Progenitor cell of endocrine pancreas (in vitro differentiated cells): ENCODE measurements at places on chromosomes 13 and 19.
A peak's percentile ranks its signal among the peaks of the same experiment; 100 is the strongest.

GRCh38 chr19:58468216-58468839, 1.4 kb downstream of the ZNF324 start:
- H3K36me3 ChIP-seq = peaks cover 2% of the 10 kb centered on the region
- peak overlapping the region; percentile 88 for H3K27ac ChIP-seq
- peaks cover 15% of the 10 kb centered on the region for H3K4me1 ChIP-seq
- no peaks in the 10 kb centered on the region for H3K27me3 ChIP-seq

- no peaks in the 10 kb centered on the region for H3K4me1 ChIP-seq
- no peaks in the 10 kb centered on the region for H3K27me3 ChIP-seq
- no peak for DNase-seq
- H3K4me3 ChIP-seq = no peak overlapping the region
Measured at GRCh38 chr13:46951516-46951915, 54.7 kb upstream of the HTR2A start.

DNA sequence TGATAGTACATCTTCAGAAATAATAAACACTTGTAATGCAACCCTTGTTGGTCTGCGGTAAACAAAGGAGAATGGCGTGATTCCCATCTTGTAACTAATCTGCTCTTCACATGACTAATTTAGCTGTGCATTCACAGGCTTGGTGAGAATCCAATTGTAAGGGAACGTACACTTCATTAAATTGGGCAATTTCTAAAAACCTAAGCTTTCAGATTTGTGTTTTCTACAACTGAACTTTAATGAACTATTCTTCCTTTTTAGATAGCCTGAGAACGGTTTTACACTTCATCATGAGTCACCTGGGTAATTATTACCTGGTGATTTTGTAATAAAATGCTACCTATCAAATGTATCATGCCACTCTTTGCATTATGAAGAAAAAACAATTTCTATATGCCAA, 306.9 kb downstream of the KLF5 start:
- no peak for DNase-seq
- H3K27ac ChIP-seq = no peak overlapping the region

GRCh38 chr13:24450530-24450929, 62.0 kb downstream of the PARP4 start:
- no peak overlapping the region for H3K27ac ChIP-seq
- peaks cover 31% of the 10 kb centered on the region for H3K36me3 ChIP-seq
- no peak for DNase-seq
- no peak overlapping the region for H3K4me3 ChIP-seq
- H3K27me3 ChIP-seq = no peaks in the 10 kb centered on the region

DNA sequence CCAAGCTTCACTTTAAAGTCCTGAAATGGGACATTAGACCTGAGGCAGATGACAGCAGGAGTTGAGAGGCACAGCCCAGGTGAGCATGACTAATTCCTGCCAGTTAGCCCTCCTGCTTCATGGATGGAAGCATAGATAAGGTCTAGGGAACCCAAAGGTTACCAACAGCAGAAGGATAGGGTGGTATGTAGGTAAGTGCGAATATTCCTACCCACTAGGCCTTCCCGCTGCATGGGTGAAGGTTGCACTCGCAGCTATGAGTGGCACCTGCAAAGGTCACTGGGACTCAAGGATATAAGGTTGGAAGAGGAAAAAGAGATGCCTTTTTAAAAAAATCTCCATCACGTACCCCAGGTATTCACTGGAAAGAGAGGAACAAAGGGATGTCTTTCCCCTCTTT, 12.2 kb upstream of the MLLT1 start:
- DNase-seq = no peak
- peaks cover 2% of the 10 kb centered on the region for H3K36me3 ChIP-seq
- no peak overlapping the region for H3K4me3 ChIP-seq
- no peak overlapping the region for H3K27ac ChIP-seq
- no peaks in the 10 kb centered on the region for H3K4me1 ChIP-seq
- H3K27me3 ChIP-seq = no peaks in the 10 kb centered on the region

DNA sequence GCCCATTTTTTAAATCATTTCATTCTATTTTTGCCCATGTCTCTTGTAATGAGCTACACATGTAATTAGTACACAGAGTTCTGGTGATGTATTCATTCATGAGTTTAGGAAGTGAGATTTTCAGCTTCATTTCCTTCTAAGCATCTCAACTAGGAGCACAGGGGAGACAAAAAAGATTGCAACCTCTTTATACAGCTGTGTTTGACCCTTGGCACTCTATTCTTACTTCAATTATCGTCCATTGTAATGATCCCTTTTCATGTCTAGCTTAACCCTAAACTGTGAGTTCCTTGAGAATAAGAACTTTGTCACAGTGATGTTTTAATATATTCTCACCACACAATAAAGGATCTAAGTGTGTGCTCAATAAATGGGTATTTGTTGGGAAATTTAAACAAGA, 67.1 kb downstream of the GPC6 start:
- DNase-seq = no peak
- H3K4me1 ChIP-seq = peaks cover 13% of the 10 kb centered on the region
- H3K36me3 ChIP-seq = peaks cover 1% of the 10 kb centered on the region
- H3K27me3 ChIP-seq = no peaks in the 10 kb centered on the region
- no peak overlapping the region for H3K4me3 ChIP-seq
- no peak overlapping the region for H3K27ac ChIP-seq

DNA sequence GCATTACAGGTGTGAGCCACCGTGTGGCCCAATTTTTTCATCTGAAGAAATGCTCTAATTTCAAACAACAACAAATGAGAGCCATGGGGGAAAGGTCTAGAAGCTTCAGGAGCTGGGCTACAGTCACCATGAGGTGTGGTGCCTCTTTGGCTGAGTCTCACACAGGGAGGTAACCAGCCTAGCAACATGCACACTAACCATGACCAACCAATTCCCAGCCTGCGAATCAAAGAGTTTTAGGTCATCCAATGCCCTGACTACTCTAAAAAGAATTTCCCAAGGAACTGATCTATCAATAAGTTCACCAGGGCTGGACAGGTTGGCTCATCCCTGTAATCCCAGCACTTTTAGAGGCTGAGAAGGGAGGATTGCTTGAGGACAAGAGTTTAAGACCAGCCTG, 29.9 kb downstream of the PBX4 start:
- peaks cover 4% of the 10 kb centered on the region for H3K4me1 ChIP-seq
- H3K36me3 ChIP-seq = no peaks in the 10 kb centered on the region
- no peak overlapping the region for H3K27ac ChIP-seq
- H3K4me3 ChIP-seq = no peak overlapping the region
- no peaks in the 10 kb centered on the region for H3K27me3 ChIP-seq

DNA sequence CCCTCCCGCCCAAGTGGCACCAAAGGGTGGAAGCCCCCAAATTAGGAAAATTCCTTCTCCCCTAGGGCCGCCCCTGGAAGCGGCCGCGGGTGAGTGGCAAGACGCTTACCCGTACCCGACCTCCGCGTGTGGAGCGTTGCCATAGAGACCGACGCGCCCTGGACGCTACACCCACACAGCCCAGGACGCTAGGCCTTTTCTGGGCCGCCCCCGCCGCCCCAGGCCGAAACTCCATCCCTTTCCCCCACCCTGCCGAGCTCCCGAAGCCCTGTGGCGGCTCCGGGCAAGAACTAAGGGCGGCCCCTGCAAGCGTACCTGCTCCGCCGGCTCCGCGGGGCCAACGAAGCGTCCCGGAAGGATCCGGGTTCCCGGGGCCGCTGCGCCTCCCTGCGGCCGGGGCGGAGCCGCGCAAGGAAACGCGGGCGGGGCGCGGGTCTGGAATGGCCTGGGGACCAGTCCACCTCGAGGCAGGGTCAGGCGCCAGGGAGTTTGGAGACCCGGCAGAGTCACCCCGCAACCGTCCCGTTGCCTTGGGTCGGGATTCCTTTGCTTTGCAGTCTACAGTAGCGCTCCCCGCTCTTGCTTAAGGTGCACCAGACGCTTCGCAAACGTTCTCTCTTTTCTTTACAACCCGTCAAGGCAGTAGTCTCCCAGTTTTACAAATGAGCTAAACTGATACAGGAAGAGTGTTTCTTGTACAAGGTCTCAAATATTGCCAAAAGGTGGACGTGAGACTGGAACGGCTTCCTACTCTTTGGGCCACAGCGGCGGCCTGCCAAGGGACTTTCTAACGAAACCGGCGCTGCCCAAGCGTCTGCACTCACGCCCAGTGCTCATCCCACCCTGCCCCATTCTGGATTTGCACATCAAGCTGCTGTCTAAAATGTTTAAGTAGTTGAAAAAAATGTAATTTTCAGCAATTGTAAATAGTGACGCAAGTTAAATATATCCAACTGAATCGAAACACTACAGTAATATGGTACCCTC, at the start of gene NEK5:
Gene NEK5 (minus strand): TSS at position 360 of the 987 bp plus-strand sequence. CDS start 1,591 bp downstream, outside the sequence.
- peak within 1 kb of the TSS; percentile 84 for H3K4me3 ChIP-seq
- H3K36me3 ChIP-seq = peaks cover 19% of the 10 kb centered on the region
- peaks cover 8% of the 10 kb centered on the region for H3K4me1 ChIP-seq
- no peaks in the 10 kb centered on the region for H3K27me3 ChIP-seq

- no peak overlapping the region for H3K27ac ChIP-seq
- H3K27me3 ChIP-seq = peaks cover 12% of the 10 kb centered on the region
- H3K4me1 ChIP-seq = peaks cover 1% of the 10 kb centered on the region
- H3K4me3 ChIP-seq = no peak overlapping the region
- no peak for DNase-seq
Measured at GRCh38 chr19:1063030-1063908, 3.7 kb upstream of the ARHGAP45 start.

- H3K27me3 ChIP-seq = no peaks in the 10 kb centered on the region
- H3K4me3 ChIP-seq = no peak overlapping the region
- H3K4me1 ChIP-seq = no peaks in the 10 kb centered on the region
- H3K27ac ChIP-seq = no peak overlapping the region
- H3K36me3 ChIP-seq = no peaks in the 10 kb centered on the region
- DNase-seq = no peak
Measured at GRCh38 chr13:83825676-83826075, 56.6 kb downstream of the SLITRK1 start.

- H3K27ac ChIP-seq = no peak within 1 kb of the TSS
- peak within 1 kb of the TSS; percentile 67 for H3K4me3 ChIP-seq
- peaks cover 8% of the 10 kb centered on the region for H3K36me3 ChIP-seq
- H3K27me3 ChIP-seq = peaks cover 7% of the 10 kb centered on the region
- H3K4me1 ChIP-seq = no peaks in the 10 kb centered on the region
Measured at GRCh38 chr19:17281391-17282304, at the start of gene ANKLE1. ANKLE1 (plus strand) TSS chr19:17281901; CDS start chr19:17281921, 20 bp downstream.

- no peak overlapping the region for H3K4me3 ChIP-seq
- peak overlapping the region; percentile 41 for H3K27ac ChIP-seq
- H3K27me3 ChIP-seq = no peaks in the 10 kb centered on the region
- H3K4me1 ChIP-seq = no peaks in the 10 kb centered on the region
- peaks cover 2% of the 10 kb centered on the region for H3K36me3 ChIP-seq
Measured at GRCh38 chr19:29676586-29676985, 11.3 kb downstream of the PLEKHF1 start.

- H3K4me3 ChIP-seq = no peak overlapping the region
- H3K27ac ChIP-seq = no peak overlapping the region
- H3K4me1 ChIP-seq = no peaks in the 10 kb centered on the region
Measured at GRCh38 chr19:51448011-51448410, 10.2 kb downstream of the SIGLEC8 start.

DNA sequence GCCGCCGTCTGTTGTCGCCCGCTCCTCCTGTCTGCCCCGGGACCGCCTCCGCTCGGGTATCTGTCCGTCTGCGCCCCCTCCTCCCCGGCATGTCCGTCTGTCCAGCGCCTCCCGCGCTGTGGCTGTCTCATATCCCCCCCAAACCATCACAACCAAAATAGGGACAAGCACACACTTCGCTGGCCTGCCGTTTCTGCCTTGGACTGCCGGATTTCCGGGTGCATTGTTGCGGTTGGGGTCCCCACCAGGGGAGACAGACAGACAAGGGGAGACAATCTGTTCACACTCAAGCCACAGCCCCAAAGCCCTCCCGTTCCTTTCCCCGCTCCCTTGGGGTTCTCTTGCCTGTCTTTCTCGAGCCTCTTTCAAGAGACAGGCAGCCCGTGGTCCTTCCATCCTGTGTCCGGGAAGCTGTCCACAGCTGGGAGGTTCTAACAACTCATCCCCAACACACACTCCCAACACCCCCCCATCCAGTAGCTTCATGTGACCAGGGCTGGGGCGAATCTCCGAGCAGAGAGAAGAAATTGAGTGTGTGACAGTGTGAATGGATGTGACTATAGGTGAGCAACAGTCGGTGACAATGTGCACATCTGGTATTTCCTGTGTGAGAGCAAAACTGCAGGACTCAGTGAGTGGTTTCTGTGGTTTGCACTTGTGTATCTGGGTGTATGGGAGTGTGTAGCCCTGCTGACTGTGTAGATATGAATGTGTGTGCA, 16.5 kb upstream of the FOSB start:
- no peaks in the 10 kb centered on the region for H3K36me3 ChIP-seq
- peaks cover 36% of the 10 kb centered on the region for H3K4me1 ChIP-seq
- H3K27ac ChIP-seq = peak overlapping the region; percentile 96
- H3K27me3 ChIP-seq = no peaks in the 10 kb centered on the region

GRCh38 chr13:97057176-97057575, 62.9 kb upstream of the OXGR1 start:
- H3K4me1 ChIP-seq = no peaks in the 10 kb centered on the region
- DNase-seq = no peak
- H3K27ac ChIP-seq = no peak overlapping the region
- H3K27me3 ChIP-seq = peaks cover 12% of the 10 kb centered on the region

DNA sequence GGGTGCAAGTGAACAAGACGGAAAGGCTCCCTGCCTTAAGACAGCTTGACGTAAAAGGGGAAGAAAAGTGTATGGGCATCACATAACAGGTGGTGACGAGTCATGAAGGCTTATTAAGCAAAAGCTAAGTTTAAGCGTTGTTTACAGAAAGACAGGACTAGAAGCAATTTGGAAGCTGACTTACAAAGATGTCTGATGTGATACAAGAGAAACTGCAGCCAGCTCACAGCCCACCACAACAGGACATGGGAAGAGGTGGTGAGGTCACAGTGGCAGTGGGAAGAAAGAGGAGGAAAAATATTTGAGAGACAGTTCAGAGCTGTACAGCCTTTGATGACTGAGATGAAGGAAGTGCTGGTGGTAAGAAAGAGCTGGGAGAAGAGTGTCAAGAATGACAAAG, 181.6 kb downstream of the KLF12 start:
- DNase-seq = no peak
- H3K4me1 ChIP-seq = no peaks in the 10 kb centered on the region
- H3K27me3 ChIP-seq = no peaks in the 10 kb centered on the region
- H3K36me3 ChIP-seq = no peaks in the 10 kb centered on the region
- no peak overlapping the region for H3K4me3 ChIP-seq

GRCh38 chr13:113041896-113042295, 63.7 kb upstream of the F7 start:
- H3K27ac ChIP-seq = no peak overlapping the region
- no peaks in the 10 kb centered on the region for H3K4me1 ChIP-seq
- no peak overlapping the region for H3K4me3 ChIP-seq
- peaks cover 17% of the 10 kb centered on the region for H3K36me3 ChIP-seq
